CD4-positive, alpha-beta memory T cell (primary cell): ENCODE measurements at places on chromosomes 11 and 22.

GRCh38 chr22:38148245-38148644, 33.4 kb downstream of the PLA2G6 start:
- DNase-seq = no peak

GRCh38 chr11:129733384-129733783, 82.3 kb upstream of the TMEM45B start:
- DNase-seq = no peak

DNA sequence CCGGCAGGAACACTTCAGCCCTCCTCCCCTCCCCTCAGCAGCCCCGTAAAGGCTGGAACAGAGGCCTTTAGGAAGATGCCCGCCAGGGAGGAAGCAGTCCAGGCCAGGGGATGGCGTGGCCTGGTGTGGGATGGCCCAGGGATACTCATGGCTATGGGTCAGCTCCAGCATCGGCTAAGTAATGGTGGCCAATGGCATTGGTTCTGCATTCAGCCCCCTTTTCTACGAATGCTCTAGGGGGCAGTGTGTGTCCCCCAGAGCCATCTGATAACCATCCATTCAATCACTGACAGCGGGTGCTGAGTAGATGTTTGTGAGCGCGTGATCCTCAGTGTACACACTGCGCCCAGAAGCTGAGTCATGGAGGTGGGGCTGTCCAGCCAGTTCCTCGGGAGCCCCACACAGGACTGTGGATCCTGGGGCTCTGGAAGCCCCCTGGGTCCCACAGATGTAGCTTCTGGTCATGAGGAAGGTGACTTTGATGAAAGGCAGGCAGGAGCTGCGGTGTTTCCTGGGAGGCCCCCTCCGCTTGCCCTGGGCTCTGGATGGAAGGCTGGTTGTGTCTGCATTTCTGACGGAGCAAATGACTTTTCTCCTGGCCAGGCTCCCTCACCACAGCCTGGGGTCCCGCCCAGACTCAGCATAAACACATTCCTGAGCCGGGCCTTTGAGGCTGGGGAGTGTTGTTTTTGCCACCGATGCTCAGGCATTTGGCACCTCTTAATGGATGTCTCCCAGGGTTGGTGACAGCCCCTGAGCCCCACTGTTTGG, 46.5 kb downstream of the FBLN1 start:
- DNase-seq = no peak

- DNase-seq = no peak
Measured at GRCh38 chr11:2266586-2267305, 3.6 kb downstream of the ASCL2 start.

DNA sequence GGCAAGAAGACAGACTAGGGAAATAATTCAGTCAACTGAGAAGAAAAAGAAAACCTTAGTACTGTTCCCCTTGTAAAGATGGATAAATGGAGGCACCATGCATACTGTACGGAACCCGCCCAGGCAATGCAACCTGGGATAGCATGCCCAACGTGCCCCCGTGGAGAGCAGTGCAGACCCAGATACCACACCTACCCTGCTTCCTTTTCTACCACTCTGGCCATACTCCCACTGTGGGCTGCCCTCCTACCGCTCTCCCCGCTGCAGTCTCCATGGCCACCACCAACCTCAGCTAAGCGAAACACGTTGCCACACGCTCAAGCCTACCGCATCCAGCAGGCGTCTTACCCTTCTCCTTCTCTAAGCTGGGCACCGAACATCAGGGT, 117.4 kb upstream of the SERPIND1 start:
- DNase-seq = no peak

DNA sequence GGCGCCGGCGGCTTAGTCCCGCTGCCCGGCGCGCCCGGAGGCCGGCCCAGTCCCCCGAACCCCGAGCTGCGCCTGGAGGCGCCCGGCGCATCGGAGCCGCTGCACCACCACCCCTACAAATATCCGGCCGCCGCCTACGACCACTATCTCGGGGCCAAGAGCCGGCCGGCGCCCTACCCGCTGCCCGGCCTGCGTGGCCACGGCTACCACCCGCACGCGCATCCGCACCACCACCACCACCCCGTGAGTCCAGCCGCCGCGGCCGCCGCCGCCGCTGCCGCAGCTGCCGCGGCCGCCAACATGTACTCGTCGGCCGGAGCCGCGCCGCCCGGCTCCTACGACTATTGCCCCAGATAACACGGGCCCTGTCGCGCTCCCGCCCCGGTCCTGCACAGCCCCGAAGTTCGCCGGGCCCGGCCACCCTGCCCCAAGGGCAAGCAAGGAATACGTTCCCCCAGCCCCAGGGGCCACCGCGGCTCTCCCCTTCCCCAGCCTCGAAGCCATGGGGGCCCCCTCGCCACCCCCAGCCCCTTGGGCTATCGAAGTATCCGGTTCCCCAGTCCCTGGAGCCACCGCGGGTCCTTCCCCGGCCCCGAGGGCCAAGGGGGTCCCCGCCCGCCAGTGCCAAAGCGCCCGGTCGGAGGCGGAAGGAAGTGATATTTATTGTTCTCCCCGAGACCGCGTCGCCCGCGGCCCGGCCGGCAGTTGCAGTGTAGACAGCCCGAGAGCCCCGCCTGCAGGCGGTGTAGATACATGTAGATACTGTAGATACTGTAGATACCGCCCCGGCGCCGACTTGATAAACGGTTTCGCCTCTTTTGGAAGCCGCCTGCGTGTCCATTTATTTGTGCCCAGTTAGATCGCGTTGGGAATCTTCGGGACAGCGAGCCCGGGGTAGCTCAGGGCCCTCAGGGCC, 6.2 kb downstream of the TBX1 start:
- DNase-seq = no peak

DNA sequence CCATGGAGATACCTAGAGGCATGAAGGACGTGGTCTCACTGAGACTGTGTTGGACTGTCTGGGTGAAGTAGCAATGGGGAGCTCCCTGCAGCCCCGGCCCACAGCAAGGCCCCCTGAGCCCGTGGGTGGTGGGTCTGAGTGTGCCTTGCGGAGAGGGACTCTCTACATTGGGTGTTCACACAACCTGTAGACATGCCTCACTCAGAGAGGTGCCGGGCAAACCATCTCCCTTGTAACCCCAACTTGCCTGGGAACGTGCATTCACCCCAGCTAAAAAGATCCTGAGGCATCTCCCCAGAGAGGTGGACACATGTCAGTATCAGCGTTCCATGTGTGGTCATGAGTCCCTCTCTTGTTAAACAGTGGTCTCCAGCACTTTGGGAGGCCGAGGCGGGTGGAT, 2.1 kb downstream of the VPREB1 start:
- no peak for DNase-seq

- DNase-seq = no peak
Measured at GRCh38 chr11:128448200-128448886, 139.0 kb downstream of the ETS1 start.

- DNase-seq = no peak
Measured at GRCh38 chr11:97363331-97363730, 973.5 kb downstream of the JRKL start.
